ENCODE measurements at places on chromosomes 11 and 22.

GRCh38 chr11:123616505-123617198, 37.8 kb downstream of the SCN3B start:
- DNase-seq: peak; percentile 11

- no peak for DNase-seq
Measured at GRCh38 chr22:49417833-49418232, 409.8 kb downstream of the BRD1 start.

DNA sequence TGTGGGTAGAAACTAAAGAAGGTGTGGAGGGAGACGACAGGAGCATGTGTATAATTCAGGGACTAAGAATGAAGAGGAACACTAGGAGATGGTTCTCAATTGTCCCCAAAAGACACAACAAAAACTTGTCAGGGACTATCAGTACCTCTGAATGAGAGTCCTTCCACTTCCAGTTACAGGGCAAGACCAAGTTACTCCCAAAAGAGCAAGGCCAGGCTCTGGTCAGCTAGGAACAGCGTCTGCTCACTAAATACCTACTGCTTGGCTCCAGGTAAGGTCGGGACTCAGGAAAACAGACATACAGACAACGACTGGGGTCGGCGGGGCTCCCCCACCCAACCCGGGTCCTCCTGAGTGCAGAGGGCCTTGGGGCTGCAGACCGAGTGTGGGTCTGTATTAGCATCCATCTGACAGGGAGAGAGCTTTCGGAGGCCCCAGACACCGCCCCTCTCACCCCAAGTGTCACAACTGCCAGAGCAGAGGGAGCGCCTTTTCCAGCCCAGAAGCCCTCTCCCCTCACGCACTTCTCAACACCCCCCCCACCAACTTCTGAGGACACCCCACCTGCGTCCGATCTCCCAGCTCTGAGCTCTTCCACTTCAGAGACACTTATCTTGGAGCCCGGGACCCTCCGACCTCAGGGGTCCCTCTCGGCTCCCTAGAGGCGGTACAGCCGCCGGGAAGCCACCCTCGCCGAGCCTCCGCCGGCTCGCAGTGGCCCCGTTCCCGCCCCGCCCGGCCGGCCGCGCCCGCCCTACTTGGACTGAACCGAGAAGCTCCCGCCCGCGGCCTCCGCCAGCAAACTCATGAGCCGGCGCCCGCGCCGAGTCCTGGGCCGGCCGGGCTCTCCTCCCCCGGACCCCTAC, 522 bp downstream of the RHOG start:
- no peak for DNase-seq

- DNase-seq: peak; percentile 44
Measured at GRCh38 chr22:50276143-50276542, 6.0 kb upstream of the MAPK11 start.

DNA sequence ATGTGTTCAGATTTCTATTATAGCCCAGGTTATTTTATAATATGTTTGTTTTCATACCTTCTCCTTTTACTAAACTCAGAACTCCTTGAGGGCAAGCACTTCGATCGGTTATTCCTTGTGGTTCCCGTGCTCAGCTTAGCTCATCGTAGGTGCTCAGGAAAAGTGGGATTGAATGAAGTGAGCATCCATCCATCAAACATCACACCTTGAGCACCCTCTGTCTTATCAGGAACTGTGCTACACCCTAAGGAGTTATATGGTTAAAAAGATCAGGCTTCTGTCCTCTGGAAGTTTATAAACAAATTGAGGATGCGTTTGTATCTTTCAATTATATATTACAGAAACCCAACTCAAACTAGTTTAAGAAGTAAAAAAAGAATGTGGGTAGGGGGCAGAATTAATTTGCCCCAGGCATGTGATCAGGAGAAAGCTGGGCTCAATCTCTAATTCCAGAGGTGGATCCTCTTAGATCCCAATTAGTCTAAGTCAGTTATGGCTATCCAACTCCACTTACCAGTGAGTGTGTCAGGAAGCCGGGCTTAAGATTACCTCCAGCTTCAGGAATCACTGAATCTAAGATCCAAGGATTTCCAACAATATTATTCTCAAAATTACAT, 59.9 kb upstream of the RRAS2 start:
- DNase-seq: no peak

DNA sequence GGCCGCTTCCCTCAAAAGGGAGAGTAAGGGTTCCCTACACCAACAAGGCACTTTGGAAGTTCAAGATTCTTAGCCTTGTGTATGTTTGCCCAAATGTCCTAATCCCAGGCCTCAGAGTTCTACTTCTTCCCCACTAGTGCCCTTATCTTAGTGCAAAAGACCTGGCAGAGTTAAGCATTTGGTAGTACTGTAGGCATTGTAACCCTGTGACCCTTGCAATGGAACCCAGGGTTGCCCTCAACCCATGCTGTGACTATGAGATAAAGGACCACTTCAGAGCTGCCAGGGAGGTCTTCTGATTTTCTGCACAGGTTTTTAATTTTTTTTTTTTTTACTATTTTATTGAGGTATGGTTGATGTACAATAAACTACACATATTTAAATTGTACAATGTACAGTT, 65.1 kb downstream of the C11orf65 start:
- DNase-seq: no peak

GRCh38 chr11:33182246-33182878, 21.1 kb upstream of the CSTF3 start:
- no peak for DNase-seq

GRCh38 chr11:102925988-102926387, 29.5 kb downstream of the MMP13 start:
- no peak for DNase-seq

GRCh38 chr11:84140386-84141169, 854.4 kb upstream of the CCDC90B start:
- DNase-seq: no peak

DNA sequence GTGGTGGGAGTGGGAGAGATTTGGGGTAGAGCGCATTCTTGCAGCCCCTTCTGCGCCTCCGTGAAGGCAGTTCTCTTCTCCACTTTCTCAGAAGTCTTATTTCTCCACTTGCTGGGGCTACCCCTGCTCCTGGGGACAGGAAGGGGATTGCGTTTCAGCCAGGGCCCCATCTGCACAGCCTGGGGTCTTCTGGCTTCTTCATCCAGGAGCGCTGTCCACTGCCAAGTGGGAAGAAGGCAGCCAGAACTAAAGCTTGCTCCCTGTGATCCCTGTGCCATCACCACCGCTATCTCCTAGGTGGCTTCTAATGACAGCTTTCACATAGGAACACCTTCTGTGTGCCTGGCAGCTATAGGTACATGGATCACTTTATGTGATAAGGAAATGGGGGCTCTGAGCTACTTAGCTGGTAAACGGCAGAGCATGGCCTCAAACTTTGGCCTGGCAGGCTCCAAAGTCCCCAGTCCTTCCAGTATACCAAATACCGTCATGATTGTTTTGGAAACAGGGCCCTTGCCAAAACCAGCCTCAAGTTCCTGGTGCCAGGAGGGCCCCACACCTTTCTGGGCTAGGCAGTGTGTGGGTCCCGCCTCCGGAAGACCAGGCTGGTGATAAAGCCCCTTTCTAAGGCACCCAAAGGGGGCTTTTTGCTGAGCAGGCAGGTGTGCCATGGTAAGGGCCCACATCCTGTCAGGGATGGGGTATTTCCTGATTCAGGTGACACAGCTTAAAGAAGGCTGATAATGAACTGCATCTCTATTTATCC, 60.4 kb upstream of the PAX6 start:
- no peak for DNase-seq

GRCh38 chr11:17873586-17873985, 139.0 kb downstream of the KCNC1 start:
- no peak for DNase-seq

- no peak for DNase-seq
Measured at GRCh38 chr11:62423012-62423411, 4.2 kb downstream of the SCGB1A1 start.

DNA sequence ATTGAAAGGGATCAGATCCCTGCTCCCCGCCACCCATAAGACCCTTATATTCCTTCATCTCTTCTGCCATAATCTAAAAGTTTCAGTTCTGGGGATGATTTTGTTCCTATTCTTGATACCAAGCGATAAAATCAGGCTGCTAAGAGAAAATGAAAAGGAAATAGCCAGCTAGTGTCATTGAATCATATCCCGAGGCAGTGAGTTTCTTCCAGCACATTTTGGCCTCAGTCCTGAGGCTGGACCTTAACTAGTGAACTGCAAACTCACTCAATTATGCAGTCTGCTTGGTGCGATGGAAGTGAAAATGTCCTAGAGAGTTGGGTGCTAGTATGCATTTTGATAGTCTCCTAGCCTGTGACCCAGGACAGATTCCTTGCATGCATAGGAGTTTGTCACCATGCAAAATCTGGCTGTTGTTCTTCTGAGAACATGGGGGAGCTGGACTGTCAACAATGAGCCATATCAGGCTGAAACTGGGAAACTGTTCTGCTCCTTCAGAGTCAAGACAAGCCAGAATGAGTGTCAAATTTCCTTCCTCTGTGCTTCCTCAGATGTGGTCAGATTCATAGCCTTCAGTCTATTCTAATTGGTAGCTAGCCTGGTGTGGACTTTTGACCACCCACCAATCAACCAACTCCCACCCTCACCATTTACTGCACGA, 102.9 kb downstream of the CCDC81 start:
- no peak for DNase-seq

DNA sequence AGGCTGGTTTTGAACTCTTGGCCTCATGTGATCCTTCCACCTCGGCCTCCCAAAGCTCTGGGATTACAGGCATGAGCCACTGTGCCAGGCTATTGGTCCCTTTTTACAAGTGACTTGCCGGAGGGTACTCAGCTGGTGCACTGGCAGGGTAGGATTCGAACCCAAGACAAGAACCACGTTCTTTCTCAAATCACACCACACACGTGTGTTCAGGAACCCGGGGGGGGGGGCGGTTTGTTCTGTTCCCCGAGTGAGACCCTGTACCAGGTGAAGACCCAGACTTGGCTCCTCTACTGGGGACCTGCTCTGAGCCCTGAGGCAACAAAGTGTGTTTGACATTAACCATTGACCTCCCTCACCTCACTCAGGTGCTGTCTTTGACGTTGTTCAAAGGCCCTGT, 3.8 kb upstream of the YWHAH start:
- DNase-seq: no peak

DNA sequence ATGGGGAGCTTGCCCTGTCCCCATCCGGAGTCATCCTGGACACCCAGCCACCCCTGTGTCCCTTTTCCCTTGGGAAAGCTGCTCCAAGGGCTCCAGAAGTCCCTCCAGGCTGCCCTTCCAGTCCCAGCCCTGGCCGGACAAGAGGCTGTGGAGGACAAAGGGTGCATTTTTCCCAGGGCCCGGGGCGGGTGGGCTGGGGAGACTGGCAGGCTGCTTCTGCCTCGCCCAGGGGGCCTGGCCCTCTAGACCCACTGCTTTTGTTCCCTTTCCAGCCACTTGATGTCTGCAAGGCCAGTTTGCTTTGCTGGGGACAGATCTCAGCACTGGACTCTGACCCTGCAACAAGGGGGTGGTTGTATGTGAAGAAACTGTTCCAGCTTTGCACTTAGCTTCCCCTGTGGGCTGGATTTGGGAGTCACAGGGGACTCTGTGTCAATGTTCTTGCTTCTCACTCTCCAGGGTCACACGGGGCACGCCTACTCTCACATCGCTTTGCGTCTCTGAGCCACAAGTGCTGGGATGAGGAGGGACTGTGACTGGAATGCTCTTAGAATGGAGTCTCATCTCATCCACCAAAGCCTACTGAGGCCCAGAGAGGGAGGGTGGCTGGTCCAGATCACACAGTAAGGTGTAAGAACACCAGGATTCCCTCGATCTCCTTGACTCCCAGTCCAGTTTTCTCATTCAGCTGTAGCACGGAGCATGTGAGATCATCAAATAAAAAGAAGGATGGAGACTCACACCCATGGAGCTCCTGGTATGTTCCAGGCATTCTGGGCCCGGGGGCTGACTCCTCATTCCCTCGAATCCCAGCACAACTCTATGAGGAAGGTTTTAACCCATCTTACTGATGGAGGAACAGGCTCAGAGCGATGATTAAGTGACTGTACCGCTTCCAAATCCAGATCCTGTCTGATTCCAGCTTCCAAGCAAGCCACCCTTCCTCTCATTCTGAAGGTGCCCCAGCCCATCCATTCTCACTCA, 59.9 kb downstream of the FBXO7 start:
- DNase-seq: peak; percentile 50

- DNase-seq: peak; percentile 43
Measured at GRCh38 chr11:134041791-134042696, 26.8 kb upstream of the JAM3 start.

DNA sequence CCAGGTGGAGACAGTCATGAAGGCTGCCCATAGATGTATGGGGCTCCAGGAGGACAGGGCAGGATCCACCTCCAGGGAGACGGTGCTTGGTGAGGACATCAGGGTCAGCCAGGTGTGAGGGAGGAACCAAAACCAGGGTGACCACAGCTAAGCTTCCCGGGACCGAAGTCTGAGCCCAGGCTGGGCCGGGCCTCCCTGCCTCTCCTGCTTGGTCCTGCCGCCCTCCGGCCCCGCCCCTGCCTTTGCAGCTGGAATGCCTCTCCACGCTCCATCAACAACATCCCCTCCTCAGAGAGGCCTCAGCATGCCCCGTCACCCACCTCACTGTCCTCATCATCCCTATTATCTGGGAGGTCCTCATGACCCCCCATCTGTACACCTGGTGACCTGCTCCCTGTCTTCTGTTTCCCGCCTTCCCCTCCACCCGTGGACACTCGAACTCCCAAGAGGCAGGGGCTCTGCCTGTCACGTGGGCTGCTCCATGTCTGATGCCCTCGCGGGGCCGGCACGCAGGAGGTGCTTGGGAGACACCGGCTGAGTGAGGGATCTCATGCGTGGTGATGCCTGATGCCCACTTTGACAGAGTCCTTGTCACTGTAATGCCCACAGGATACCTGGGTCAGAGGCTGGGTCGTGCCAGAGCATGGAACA, 59.4 kb downstream of the RTL6 start:
- DNase-seq: no peak

- no peak for DNase-seq
Measured at GRCh38 chr22:27820896-27821866, 19.6 kb upstream of the MN1 start.

DNA sequence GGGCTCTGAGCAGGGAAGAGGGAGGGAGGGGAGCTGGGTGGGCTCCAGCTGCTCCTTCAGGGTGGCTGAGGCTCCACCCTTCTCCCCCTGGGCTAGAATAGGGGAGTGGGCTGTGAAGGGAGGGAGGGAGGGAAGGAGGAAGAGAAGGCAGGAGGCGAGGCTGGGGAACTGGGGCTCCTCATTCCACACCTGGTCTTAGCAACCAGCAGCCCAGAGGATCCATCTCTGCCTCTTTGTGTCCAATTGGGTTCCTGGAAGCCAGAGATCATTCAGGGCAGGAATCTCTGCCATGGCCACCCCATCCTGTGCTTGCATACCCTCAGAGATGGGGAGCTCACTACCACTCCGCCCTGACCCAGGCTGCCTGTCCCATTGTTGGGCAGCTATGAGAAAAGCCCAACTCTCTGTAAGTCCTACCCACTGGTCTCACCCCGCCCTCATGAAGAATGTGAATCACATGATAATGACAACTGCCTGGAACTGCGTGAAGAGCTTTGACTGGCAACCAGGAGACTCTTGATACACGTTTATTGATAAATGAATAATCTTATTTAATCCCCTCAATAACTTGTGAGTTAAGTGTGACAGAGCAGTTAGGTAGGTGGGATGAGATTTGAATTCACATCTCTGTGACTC, 7.9 kb downstream of the NCF4 start:
- no peak for DNase-seq

- no peak for DNase-seq
Measured at GRCh38 chr11:74100735-74101134, 70.1 kb downstream of the C2CD3 start.
